ENCODE measurements at places on chromosomes 3 and 15. TPM values are rescaled to one million over a fixed set of nuclear protein-coding genes. Genes with fewer than 3 reads are reported as not detected.

PLA1A gene
- total RNA-seq: 0.09 TPM

- no peak for DNase-seq
Observed at GRCh38 chr15:81331600-81331999, 7.7 kb upstream of the STARD5 start.

DNA sequence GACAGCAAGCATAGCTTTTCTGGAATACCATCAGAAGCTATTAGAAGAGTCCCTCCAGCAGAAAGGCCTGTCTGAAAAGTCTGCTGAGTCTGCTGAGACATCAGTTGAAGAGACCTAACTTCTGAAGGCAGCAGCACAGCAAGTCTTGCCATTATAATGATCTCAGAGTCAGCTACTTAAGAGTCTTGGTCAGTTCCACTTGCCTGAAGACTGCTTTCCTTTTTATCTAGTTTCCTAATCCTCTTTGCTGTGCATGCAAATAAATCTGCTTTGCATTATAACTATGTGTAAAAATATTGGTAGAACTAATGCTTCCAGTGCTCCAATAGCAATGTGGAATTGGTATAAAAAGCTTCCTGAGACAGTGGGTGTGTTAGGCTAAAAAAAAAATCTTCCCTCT lies 34.9 kb upstream of the CPOX start:
- no peak for DNase-seq

- DNase-seq: no peak
Observed at GRCh38 chr3:185387646-185388045, 24.7 kb downstream of the MAP3K13 start.

PLSCR5 gene
- not detected for total RNA-seq

GRCh38 chr3:160643994-160644393 lies 33.0 kb upstream of the ARL14 start:
- no peak for DNase-seq

FEZF2 gene
- not detected for total RNA-seq

DNA sequence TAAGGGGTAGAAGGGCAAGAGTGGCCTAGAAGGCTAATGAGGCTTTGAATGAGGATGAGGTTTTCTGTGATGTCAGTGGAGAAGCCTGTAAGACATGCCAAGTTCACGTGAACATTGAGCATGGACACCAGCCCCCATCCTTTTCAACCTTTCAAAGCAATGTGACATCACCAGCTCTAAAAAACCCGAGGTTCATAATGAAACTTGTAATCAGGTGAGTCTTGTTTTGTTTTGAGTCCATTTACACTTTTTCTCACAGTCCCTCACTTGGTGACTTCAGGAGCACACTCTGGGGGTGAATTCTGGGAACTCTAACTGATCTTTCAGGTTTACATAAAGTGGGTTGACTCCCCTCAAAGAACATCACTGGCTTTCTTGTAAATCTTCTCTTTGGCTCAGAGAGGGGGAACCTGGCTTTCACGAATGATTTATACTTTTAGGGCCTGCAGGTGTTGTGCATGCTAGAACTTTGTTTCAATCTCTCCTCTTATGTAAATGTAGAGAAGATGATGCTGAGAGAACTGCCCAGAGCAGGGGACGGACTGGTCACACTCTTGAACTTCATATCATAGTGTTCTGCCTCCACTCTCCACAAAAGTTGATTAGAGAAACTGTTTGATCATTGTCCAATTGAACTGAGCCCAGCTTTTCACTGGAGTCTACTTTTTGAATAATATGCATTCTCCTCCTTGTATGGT lies 224.7 kb upstream of the SATB1 start:
- DNase-seq: no peak

RASGRP1 gene
- 0.35 TPM for total RNA-seq

- DNase-seq: no peak
Observed at GRCh38 chr3:147518465-147518864, 109.3 kb downstream of the ZIC1 start.

DNA sequence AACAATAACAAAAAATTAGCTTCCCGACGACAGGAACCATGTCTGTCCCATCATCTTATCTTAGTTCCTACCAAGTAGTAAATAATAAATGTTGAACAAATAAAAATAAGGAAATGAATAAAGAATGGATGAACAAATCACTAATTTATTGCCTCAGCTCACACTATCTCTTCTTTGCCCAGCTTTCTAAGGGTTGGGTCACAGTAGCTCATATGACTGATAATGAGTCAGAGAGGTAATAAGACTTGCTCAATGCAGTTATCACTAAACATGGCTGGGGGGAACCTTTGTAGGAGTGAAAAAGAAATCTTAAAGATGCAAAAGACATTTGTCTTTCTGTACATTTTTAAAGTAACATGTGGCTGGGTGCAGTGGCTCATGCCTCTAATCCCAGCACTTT lies 182.2 kb downstream of the WDR76 start:
- no peak for DNase-seq

DNA sequence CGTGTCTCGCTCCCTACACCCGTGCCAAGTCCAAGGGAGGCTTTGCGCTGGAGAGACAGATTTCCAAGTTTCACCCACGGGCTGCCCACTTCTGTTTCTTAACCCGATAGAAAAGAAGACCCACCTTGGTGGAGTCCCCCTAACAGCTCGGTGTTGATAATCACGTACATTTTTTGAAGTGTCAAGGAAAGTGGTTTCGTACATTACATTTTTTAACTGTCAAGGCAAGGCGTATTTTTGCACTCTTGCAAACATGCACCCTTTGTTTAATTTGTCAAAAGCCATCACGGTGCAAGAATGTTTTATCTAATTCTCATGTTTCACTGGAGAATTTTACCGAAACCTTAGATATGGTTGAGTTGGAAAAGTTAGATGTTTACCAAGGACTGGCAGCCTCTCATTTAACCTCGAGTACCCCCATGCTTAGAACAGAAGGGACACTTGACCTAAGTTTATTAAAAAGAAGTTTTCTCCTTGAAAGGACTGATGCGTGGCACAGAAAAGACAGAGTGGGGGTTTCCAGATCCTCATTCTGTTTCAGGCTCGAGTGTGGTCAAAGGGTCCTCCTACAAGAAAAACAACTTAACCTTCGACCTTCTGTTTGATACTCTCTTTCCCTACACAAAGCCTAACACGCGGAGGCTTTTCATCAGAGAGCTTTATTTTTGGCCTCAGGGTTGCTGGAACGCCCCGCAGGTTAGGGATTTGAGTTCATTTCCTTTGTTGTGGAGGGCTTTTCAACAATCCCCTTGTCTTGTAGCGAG lies 882 bp downstream of the GXYLT2 start:
- DNase-seq: peak; percentile 67

- DNase-seq: peak; percentile 51
Observed at GRCh38 chr15:49706805-49707204, 86.0 kb downstream of the DTWD1 start.

ZNF385D gene
- total RNA-seq: 10.6 TPM

SLC28A1 gene
- 0.35 TPM for total RNA-seq

DNA sequence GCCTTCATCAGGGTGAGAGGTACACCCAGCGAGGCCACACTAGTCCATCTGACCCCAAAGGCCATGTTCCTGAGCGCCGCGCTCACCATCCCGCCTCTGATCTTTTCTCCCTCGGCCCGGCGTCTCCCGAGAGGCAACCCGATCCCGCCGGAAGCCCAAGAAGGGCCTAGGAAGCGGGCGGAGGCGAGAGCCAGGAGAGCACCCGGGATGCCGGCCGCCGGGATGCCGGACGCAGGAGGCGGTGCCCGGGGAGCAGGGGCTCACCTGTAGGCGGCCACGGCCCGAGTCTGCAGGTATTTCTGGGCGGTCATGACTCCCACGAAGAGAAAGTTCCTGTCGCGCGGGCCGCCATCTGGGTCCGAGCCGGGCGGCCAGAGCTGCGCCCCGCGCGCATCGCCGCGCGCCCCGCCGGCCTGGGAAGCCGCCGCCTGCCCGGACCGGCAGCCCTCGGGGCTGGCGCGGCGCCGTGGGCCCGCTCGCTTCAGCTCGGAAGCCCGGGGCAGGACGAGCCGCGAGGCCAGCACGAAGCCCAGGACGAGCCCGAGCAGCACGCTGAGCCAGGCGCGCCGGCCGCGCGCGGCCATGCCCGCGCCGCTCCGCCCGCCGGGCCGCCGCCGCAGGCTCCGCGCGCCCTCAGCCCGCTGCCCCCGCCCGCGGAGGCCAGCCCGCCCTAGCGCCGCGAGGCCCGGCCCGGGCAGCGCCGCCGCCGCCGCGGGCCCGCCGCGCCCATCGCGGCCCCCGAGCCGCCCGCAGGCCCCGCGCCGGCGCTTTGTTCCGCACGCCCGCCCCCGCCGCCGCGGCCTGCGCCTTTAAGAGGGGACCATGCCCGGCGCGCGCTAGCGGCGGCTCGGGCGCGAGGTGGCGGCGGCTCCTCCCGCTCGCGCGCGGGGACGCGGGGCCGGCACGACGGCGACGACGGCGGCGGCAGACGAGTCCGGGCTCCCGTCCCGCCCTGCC lies 697 bp downstream of the CHSY1 start:
- DNase-seq: peak; percentile 52

DNA sequence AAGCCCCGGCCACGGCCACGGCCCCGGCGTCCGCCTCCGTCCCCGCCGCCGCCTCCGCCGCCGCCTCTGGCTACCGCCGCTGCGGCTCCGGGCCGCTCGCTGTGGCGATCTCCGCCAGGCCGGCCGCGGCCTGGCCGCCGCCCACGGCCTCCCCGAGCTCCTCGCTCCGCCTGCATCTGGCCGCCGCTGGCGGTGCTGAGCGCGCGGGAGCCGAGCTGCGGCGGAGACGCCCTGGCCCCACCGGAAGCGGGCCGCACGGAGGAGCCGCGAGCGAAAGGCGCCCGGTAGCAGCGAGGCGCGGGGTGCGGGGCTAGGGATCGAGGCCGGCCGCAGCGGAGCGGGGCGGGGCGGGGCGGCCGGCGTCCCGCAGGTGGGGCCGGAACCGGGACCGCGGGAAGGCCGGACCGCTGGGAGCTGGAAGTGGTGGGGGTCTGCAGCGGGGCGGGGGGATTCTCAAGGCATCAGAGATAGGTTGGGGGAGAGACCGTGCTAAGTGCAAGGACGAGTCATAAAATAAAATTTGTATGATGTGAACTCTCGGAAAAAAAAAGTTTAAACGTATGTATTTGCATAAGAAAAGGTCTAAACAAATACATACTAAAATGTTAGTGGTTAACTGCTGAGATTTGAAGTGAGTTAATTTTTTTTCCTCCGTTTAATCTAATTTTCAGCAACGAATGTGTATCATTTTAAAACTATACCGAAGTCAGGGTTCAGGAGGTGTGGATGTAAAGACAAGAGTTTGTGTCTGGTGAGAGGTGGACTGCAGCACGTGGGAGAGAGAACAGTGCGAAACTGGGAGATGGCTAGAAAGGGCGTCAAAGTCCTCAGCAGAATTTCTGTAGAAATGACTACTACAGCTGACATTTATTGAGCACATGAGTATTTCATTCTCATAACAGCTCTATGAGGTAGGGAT lies at the start of gene AVEN:
TSS of gene AVEN (minus strand) at position 334 of the 919 bp plus-strand sequence. CDS start at position 176, 158 bp downstream.
- DNase-seq: peak; percentile 77

- DNase-seq: no peak
Observed at GRCh38 chr3:151467069-151467468, 6.2 kb upstream of the IGSF10 start.
